Urinary bladder (tissue), 4 donors: ENCODE measurements at places on chromosomes 1 and 21.

DNA sequence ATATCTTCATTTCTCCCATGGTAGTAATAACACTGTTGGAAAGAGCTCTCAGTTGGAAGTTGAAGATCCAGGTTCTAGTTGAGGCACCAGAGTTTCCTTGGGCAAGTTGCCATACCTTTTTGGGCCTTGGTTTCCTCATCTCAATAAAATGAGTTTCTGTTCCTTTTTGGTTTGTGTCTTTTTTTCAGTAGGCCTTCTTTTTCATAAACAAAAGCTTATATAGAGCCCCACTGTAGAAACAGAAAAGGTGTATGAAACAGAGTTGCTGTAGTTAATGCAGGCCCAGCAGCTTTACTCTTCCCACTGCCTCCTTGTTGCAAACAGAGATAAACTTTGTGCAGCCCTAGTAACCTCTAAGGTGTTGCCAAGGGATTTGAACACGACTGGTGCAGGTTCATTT, 41.7 kb downstream of the WNT4 start:
- no peak for DNase-seq

DNA sequence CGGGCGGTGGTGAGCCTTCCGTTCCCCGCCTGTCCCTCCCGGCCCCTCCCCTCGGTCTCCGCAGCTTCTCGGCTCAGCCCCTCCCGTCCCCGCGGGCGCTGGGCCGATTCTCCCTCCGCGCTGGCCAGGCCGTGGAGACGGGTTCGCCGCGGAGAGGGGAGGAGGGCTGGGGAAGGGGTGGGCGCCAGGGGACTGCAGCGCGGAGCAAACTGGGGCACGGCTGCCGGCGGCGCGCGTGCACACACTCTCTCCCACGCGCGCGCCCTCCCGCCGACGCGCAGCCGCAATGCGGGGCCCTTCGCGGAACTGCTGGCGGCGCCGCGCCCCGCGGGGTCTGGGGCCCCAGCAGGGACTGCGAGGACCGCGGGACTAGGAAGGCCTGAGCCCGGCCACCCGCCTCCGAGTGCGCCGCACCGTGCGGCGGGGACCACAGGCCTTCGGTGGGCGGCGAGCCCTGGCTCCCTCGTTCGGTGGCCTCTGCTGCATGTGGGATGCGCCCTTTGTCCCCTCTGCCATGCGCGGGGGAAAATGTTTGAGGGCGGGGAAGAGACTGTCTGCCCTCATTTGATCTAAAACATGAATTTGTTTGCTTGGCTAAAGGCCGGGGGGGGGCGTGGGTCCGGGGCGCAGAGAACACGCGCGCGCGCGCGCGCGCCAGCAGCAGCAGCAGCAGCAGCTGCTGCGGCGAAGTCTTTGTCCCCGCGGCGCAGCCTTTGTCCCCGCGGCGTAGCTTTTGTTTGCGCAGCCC, 90.7 kb upstream of the VAMP3 start:
- no peak for DNase-seq

GRCh38 chr1:117886101-117886795, 43.2 kb downstream of the GDAP2 start:
- DNase-seq: no peak

DNA sequence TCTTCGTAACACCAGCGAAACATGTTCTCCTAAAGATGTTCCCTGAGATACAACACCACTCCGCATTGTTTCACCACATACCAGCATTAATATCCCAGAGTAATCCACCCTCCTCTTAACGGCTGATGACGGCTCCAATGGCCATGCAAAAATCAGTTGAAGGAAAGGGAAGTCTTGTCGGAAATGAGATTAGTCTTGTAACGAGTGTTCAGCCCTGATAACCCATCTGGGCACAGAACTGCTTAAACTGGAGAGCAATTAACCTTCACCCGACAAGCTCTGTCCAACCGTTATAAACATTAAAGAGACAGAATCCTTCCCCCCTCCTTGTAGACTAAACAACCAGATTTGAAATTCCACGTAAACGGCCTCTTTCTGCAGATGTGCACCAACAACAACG, 21.9 kb downstream of the ERG start:
- no peak for DNase-seq

GRCh38 chr1:231045286-231045685, 5.2 kb upstream of the FAM89A start:
- no peak for DNase-seq

DNA sequence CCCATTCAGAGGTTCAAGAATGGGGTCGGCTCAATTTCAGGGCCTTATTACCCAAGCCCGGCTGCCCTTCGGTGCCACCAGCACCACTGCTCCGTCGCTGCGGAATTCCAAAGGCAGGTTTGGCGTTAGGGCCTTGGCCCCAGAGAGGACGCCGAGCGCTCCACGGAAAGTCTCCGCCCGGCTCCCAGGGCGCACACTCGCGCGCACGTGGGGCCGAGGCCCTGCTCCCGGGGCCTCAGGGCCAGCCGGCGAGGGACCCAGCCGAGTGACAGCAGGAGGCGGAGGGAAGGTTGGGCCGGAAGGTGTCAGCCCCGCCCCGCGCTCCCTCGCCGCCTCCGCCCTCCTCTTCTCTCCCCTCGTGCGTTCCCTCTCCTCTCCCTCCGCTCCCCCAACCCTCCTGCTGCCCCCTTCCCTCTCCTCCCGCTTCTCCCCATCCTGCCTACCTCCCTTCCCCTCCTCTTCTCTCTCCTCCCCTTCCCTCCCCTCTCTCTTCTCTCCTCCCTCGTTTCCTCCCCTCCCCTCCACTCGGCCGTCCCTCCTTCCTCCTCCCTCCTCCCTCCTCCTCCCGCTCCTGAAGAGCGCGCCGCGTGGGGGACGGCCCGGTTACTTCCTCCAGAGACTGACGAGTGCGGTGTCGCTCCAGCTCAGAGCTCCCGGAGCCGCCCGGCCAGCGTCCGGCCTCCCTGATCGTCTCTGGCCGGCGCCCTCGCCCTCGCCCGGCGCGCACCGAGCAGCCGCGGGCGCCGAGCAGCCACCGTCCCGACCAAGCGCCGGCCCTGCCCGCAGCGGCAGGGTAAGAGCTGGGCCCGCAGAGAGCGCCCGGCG, at the start of gene ETS2:
Gene ETS2 (plus strand): TSS at position 602 of the 825 bp plus-strand sequence. CDS start 4,106 bp downstream, outside the sequence.
- peak; percentile 90 for DNase-seq

GRCh38 chr1:192566657-192567056, 8.9 kb upstream of the RGS1 start:
- DNase-seq: no peak

- no peak for DNase-seq
These were observed 79.2 kb downstream of the TYW3 start for GRCh38 chr1:74812180-74812541.

GRCh38 chr1:7962014-7962335, 464 bp downstream of the PARK7 start:
- DNase-seq: no peak

DNA sequence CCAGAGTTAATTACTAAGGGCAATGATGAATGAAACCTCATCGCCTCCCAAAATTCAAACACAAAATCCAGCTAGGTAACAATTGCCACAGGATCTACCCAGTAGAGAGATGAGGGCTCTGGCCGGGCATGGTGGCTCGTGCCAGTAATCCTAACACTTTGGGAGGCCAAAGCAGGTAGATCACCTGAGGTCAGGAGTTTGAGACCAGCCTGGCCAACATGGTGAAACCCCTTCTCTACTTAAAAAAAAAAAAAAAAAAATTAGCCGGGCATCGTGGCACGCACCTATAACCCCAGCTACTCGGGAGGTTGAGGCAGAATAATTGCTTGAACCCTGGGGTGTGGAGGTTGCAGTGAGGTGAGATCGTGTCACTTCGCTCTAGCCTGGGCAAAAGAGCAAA, 15.8 kb downstream of the CD2 start:
- DNase-seq: no peak

- no peak for DNase-seq
These were observed 29.6 kb downstream of the LGALS8 start for GRCh38 chr1:236553370-236553769.

- DNase-seq: no peak
These were observed 488.0 kb upstream of the B3GALT2 start for GRCh38 chr1:193674292-193674944.

- DNase-seq: no peak
These were observed 317.3 kb downstream of the AJAP1 start for GRCh38 chr1:4971666-4972065.

DNA sequence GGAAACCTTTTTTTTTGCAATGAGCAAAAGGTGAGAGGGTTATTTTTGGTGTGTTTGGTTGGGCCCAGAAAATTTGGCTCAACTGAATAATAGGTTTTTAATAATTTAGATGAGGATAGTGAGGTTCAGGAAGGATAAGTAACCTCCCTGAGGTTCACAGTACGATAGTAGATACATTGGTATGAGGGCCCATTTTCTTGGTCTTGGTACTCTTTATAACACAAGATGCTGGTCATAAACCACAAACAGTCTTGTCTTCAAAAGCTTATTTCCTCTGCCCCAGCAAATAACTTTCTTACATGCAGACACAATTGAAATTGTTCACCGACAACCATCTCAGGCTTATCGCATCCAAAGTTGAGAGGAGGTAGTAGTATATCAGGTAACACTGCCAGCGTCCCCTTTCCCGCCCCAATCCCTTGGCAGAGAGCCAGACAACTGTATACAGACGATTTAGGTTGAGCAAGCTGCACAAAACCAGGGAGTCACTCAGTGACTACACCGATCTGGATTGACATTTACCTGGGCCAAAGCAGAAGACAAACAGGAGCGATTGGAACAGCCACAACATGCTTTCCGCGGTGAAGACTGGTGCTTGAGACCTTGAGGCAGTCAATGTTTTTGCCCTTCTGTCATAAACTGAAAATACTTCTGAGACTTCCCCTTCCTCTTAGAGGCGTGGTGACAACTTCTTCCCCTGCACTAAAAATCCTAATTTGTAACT, at the start of gene SLAMF6:
Gene SLAMF6 (minus strand): TSS at position 634 of the 724 bp plus-strand sequence. CDS start 63 bp downstream, at position 571.
- DNase-seq: no peak

DNA sequence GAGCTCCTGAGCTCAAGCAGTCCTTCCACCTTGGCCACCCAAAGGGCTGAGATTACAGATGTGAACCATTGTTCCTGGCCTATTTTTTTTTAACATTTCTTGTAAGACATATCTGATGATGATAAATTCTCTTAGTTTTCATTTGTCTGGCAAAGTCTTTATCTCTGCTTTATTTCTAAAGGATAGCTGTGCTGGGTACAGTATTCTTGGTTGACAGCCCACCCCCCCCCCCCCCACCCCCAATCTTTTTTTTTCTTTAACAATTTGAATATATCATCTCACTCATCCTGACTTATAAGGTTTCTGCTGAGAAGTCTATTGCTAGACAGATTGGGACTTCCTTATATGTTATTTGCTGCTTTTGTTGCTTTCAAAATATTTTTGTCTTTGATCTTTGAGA, 51.3 kb downstream of the PKN2 start:
- no peak for DNase-seq

GRCh38 chr1:71093938-71094337, 13.1 kb upstream of the ZRANB2 start:
- no peak for DNase-seq
